Stimulated activated CD8-positive, alpha-beta memory T cell treated with anti-CD3 and anti-CD28 coated beads, Interleukin-15, amount 100 ng/mL, for 4 hours (primary cell): ENCODE measurements at places on chromosomes 4 and X.

DNA sequence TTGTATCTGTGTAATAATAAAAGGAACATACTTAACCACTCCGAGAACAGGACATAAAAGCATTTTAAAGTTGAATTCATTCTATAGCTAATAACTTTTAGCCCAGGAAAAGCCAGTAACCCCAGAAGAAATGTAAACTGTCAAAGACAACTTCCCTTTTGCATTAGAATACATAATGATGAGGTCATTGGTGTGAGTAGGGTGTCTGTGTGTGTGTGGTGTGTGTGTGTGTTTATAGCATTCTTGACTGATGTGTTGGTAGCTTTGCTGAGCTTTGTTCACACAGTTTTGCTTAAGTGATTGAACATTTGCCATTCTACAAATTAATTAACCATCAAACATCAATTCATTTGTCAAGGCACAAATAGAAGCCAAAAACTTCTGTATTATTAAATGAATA lies 559.6 kb downstream of the ARAP2 start:
- DNase-seq = no peak

- DNase-seq = no peak
Measured at GRCh38 chrX:85196319-85196718, 47.3 kb downstream of the SATL1 start.

DNA sequence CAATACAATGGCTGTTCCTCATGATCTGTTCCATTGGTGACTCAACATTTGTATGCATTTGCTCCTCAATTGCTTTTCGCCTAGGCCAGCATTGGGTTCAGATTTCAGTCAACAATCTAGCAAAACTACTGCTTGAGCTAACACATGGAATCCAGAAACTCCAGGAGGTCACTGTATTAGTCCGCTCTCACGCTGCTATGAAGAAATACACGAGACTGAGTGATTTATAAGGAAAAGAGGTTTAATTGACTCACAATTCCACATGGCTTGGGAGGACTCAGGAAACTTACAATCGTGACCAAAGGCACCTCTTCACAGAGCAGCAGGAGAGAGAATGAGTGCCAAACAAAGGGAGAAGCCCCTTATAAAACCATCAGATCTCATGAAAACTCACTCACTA lies 67.1 kb downstream of the RXFP1 start:
- no peak for DNase-seq

- no peak for DNase-seq
Measured at GRCh38 chr4:119750771-119751170, 122.2 kb upstream of the PDE5A start.

GRCh38 chrX:131802836-131803626 lies 220.1 kb upstream of the STK26 start:
- no peak for DNase-seq

GRCh38 chrX:40922307-40922706 lies 162.9 kb upstream of the USP9X start:
- no peak for DNase-seq

- DNase-seq = no peak
Measured at GRCh38 chrX:9650091-9650490, 115.6 kb downstream of the GPR143 start.

DNA sequence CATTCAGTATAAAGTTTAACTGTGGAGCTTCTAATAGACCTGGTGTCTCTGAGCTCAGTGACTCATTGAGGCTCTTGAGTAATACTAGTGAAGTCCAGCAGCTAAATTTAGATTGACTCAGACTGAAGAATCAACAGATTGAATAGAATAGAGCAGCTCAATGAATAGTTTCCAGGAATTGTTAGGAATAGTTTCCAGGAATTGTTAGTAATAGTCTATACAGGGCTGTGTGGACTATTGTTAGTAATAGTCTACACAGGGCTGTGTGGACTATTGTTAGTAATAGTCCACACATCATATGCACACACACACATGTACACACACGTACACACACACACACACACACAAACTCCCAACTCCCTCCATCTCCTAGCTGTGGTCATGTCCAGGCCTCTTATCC lies 3.0 kb downstream of the GIMD1 start:
- no peak for DNase-seq

DNA sequence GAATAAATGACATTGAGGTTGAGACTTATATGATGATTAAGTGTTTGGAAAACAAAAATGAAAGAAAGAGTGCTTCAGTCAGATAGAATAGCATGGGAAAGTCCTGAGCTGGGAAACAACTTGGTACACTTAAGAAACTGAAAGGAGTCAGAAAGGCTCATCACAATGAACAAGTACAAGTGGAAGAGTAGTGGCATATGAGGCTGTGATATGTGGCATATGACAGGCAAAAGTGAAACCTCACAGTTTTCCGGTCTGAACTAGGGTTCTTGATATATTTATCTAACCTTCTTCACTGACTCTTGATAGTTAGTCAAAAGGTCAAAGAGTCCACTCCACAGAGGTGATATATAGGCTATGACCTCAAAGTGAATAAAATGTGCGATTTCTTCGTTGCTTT lies 537.1 kb upstream of the CXorf51A start:
- DNase-seq = no peak

DNA sequence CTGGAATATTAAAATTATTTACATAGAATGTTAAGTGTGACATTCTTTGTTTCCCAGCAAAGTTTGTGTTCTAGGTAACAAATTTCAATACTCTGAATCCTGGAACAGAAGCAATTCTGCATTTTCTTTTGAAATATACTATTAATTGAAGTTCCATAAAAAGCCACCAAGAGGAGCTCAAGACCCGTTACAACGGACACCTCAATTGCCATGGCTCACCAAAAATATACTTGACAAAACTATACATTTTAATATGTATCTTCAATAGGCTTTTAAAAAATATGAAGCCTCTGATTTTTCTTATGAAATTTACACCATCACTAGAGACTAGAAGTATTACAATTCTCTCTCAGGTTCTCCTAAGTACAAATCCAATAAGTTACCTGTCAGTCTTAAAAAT lies 111.4 kb downstream of the NYX start:
- DNase-seq = no peak

- no peak for DNase-seq
Measured at GRCh38 chr4:184961660-184962059, 56.6 kb upstream of the HELT start.

DNA sequence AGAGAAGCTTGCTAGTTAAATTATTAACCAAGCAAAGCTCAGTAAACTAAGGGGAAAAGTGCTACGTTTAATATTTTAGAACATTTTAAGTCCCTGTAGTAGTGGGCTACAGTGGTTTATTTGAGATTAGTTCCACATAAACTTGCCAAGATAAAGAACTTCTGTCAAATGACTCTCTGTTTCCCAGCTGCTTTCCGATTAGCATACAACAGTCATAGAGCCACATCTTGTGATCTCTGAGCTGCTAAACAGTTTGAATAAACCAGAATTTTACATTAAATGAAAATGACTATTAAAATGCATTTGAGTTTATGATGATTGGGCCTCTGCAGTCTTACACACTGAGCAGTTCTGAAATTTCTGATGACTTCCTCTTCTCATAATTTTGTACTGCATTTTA lies 568.5 kb downstream of the IQCM start:
- DNase-seq = no peak

- DNase-seq = no peak
Measured at GRCh38 chr4:15811703-15812337, 33.7 kb downstream of the CD38 start.

- DNase-seq = no peak
Measured at GRCh38 chr4:30495651-30496310, 224.4 kb upstream of the PCDH7 start.

- no peak for DNase-seq
Measured at GRCh38 chrX:8037593-8038348, 110.6 kb upstream of the PNPLA4 start.

- DNase-seq = no peak
Measured at GRCh38 chr4:123606336-123606735, 209.7 kb downstream of the SPRY1 start.

GRCh38 chrX:130295519-130296296 lies 27.0 kb upstream of the ZNF280C start:
- no peak for DNase-seq

DNA sequence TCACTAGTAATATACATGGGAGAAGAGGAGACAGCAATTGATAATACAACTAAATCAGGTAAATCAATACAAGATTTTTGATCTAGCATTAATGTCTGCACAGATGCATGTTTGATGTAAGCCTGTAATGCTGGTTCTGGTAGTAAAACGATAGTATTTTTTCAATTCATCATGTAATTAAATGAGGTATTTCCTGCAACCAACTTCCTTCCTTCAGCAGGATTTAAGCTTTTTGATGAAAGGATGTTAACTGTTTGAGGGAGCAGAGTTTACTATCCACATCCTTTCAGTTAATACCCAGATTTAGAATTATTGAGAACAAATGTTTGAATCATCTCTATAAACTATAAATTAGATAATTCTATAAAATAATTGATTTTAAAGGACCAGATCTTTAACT lies 31.4 kb upstream of the NFKB1 start:
- no peak for DNase-seq

- DNase-seq = no peak
Measured at GRCh38 chr4:122583906-122584305, 37.0 kb downstream of the IL21 start.
